ENCODE measurements at places on chromosomes 12 and 14. TPM values are rescaled to one million over a fixed set of nuclear protein-coding genes. Genes with fewer than 3 reads are reported as not detected.
A peak's percentile ranks its signal among the peaks of the same experiment; 100 is the strongest.

DNA sequence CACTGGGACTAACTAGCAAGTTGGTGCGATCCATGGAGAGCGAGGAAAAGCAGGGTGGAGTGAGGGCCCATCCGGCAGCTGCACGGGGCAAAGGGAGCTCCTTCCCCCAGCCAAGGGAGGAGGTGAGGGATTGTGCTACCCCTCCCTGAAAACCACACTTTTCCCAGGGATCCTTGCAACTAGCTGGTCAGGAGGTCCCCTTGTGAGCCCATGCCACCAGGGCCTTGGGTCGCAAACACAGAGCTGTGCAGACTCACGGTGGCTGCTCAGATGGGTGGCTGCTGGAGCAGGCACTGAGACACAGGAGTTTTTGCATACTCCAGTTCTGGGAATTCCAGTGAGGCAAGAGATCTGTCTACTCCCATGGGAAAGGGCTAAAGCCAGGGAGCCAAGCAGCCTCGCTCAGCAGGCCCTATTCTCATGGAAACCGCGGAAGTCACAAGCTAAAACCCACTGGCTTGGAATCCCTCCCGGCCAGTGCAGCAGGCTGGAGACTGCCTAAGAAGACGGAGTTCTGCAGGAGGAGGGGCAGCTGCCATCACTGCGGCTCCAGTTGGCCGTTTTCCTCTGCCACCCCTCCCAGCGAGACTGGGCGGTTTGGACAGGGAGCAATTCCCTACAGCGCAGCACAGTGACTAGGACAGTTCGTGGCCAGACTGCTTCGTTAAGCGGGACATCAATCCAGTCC, 10.9 kb upstream of the ZNF705A start:
- peak; percentile 72 for DNase-seq

DNA sequence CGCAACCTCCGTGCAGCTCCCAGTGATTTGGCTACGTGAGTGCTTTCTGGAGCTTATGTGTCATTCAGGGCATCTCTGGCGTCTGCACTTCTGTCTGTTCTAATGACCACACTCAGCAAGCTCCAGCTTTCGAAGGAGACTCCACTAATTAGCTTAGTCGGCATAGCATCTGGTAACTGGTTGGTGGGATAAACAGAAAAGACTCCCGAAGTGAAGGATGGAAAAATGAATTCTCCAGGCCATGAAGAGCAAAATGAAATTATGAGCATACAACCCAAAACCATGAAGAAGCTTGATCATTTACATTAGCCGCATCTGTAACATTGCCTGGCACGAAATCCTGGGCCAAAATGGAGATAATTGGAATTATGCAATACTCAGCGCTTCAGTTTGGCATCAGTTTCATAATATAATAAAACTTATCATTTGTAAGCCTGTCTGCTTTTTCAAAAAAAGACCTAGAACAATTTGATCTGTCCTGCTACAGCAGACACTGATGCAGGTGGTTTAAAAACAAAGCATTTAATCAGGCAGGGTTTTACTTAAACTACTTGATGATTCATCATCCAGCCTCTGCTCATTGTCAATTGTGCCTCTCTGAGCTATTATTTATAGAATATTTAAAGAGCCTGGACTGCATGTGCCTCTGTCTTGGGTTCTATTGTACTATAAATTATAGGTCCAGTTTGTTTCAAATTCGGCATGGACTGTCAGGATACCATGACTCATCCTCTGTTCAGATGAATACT, 87.4 kb downstream of the SYT1 start:
- DNase-seq, result no peak

DNA sequence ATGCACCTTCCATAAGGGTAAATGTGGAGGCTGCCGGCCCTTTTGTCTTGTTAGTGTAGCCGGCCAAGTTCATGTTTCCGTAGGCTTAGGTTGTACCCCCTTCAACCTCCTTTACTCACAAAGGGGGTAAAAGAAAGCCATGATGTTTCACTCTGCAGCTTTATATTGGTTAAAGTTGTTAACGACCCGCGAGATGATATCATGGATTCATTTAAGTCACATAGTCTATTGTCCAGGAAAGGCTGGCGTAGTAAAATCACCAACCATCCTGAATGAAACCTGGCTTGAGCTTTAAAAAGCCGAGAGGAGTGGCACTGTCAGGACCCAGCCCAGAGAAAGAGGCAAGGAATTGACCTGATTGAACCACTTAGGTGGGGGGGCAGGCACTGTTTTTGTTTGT, 1.3 kb downstream of the UNG start:
- no peak for DNase-seq

- DNase-seq, result no peak
Observed at GRCh38 chr14:70392676-70393075, 24.2 kb downstream of the SYNJ2BP start.

DNA sequence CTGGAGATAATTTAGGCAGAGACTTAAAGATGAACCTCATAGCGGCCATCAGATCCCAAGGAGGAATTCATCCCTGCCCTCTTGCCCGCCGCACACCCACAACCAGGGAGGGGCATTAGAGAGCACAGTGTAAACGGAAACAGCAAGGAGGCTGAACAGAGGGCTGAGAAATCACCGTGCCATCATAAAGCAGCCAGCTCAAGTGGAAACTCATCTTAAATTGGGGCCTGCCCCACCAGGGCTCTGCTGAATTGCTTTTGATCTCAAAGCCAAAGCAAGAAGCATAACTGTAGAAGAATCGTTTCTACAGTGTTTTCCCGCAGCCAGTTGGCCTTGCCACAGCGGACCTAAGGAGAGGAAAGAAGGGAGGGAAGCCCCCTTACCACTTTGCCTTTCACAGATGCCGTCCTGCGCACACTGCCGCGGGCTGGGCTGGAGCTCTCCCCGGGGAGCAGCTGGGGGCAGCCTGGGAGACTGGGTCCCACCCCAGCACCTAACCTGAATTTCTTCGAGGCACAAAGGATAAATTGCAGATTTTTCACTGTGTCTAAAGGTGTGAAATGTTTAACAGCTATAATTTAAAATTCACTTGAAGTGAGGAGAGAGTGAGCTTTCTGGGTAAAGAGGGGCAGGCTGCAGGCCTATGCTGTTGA, 51.8 kb upstream of the MMP17 start:
- no peak for DNase-seq

GRCh38 chr14:86673523-86673969, 1143.6 kb downstream of the FLRT2 start:
- DNase-seq, result no peak

GRCh38 chr12:91991399-91992187, 154.1 kb downstream of the BTG1 start:
- no peak for DNase-seq

The PPP4R4 gene
- total RNA-seq, result not detected
